ENCODE measurements at places on chromosomes 12 and 14.
A peak's percentile ranks its signal among the peaks of the same experiment; 100 is the strongest.

GRCh38 chr12:6376870-6377666 lies 1.7 kb upstream of the SCNN1A start:
- peak; percentile 47 for DNase-seq

DNA sequence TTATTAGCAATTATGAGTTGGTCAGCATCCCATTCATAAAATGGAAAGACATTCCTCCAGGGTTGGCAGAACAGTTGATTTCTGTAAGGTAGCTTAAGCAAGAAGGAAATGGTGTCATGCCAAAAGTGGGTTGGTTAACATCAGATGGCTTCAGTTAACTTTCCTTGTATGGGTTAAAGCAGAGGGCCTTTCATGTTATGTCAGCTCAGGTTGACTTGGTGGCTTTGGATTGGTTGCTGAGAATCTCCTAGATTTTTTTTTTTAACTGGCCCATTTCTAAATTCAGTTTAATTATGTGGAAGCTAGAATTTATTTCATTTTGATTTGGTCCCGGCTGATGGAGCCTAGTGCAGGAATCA lies 87.8 kb downstream of the BBS10 start:
- no peak for DNase-seq

DNA sequence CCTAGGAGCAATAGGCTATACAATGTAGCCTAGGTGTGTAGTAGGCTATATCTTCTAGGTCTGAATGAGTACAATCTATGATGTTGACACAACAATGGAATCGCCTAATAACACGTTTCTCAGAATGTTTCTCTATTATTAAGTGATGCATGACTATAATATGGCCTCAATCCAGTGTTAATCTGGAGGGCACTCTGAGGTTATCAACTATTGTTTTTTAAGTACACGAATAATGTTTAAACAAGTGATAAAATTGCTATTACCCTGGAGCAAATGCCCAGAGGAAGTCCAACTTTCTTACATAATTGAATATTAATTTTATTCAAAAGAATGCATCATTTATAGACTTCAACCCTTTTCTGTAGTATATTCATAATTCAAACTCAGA lies 16.4 kb upstream of the CNIH1 start:
- DNase-seq: no peak

DNA sequence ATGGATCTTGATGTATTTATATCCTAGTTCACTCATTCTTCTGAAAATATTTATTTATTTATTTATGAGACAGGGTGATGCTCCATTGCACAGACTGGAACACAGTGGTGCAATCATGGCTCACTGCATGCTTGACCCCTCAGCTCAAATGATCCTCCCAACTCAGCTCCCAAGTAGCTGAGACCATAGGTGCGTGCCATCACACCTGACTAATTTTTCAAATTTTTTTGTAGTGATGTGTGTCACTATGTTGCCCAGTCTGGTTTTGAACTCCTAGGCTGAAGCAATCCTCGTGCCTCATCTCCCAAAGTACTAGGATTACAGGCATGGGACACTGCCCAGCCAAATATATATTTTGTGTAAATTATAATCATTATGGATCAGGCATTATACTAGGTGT lies 595.6 kb upstream of the ATP2B1 start:
- DNase-seq: no peak

DNA sequence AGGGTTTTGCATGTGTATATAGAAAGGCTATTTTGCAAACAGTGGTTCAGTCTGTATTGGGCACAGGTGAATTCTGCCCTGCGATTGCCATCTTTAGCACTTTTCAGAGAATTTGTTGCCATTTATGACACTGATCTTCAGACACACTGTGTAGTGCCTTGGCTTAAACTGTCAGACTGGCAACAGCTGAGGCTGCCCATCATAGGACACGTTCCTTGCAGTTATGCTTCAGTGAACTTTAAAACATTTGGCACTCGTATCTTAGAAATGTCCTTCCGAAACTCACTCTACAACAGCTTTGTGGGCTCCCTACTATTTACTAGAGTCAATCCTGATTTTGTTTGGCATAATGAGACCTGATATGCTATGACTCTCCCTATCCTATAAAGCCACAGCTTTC lies 29.1 kb downstream of the AP5M1 start:
- DNase-seq: no peak

GRCh38 chr12:122382919-122383350 lies 39.5 kb downstream of the CLIP1 start:
- DNase-seq: no peak

DNA sequence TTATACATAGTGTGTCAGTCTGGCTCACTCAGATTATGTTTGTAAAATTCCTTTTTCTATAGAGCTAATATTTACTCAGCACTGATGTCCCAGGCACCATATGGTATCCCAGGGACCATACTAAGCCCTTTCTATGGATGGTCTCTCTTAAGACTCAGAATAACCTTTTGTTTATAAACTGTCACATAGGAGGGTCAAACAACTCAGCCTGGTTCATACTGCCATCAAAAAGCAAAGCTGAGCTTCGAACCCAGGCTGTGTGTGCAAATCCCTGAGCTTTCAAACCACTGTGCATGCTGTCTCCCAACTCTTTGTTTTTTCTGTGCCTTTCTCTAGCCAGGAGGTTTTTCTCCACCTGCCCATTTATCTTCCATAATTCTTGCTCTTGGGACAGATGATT lies 135.6 kb upstream of the ARHGAP5 start:
- no peak for DNase-seq

DNA sequence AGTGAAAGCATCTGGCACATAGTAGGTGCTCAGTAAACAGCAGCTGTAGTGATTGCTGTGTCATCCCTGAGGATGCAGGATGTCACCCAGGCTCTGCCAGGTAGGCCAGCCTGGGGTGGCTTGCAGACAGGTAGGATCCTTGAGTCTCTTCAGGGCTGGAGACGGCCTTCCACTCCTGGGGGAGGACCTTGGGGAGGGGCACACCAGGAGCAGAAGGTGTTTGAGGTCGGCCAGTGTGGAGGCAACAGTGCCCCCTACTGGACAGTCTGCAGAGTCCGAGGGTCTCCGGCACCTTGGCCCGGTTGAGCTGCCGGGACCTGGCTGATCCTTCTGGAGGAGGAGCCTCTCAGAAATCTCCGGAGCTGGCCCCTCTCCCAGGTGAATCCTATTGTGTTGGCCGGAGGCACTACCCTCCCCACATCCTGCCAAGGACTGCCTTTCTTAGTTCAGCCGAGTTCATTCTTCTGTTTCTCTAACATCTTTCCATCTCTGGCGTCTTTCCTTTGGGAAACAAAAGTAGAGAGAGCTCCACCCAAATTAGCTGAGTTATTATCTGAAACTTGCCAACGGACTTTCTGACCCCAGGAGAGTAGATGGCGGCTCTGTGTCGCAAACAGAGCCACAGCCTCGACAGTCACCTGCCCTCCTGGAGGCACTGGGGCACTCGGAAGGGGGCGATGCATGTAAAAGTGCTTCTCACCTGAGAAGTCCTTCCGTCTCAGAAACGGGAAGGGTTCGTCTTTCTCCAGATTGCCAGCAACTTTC lies 41.8 kb upstream of the CLMN start:
- DNase-seq: peak; percentile 52

DNA sequence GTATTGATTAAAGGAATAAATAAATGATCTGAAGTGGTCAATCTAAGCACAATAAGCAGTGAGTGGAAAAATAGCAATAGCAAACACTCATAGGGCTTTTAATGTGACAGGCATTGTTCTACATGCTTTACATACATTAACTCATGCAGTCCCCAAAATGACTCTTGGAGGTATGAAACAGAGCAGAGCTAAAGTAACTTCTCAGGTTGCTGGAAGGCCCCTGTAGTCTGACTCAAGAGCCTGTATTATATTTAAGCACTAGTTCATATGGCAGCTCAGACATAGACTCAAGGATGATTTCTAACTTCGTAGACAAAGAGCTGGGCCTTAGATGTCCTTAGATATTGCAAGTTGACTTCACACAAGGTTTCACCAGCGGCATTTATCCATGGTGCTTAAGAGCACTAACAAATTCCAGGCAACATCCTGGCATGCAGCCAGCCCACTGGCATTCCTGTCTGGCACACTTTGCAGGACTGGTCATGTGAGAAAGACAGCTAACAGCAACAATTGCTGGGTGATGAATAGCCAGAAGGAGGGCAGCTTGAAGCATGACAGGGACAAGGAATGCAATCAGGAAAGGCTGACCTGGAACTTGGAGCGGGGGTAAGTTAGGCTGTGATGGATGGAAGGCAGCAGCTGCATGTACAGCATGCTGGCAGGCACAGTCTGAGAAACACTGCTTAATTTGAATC lies 22.9 kb upstream of the KTN1 start:
- no peak for DNase-seq

DNA sequence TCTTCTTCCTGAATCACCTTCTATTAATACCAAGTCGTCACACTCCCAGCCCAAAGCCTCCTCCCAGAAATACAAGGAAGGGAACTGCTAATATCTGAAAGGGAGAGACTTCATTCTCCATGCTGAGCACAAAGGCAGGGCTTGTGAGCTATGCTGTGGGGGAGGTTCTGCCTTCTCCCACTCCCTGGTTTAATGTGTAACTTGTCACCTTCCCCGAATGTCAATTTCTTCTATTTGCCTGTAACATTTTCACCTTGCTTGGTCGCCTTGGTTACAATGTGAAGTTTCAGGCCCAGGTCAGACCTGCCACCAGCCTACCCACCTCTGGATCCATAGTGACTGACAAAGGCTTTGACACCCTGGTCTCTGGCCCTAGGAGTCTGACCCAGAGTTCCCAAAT lies 82.0 kb upstream of the ESRRB start:
- DNase-seq: no peak

- DNase-seq: no peak
Observed at GRCh38 chr12:107523775-107524535, 161.6 kb upstream of the PWP1 start.

- peak; percentile 68 for DNase-seq
Observed at GRCh38 chr14:105168979-105169507, 467 bp upstream of the JAG2 start.

GRCh38 chr12:14892726-14893505 lies 7.3 kb upstream of the MGP start:
- DNase-seq: no peak

- no peak for DNase-seq
Observed at GRCh38 chr12:124420996-124421674, 126.2 kb downstream of the RFLNA start.

- peak; percentile 78 for DNase-seq
Observed at GRCh38 chr12:67943141-67943892, 45.9 kb upstream of the IFNG-AS1 start.

GRCh38 chr14:95156161-95157047 lies 925 bp downstream of the DICER1 start:
- peak; percentile 54 for DNase-seq

DNA sequence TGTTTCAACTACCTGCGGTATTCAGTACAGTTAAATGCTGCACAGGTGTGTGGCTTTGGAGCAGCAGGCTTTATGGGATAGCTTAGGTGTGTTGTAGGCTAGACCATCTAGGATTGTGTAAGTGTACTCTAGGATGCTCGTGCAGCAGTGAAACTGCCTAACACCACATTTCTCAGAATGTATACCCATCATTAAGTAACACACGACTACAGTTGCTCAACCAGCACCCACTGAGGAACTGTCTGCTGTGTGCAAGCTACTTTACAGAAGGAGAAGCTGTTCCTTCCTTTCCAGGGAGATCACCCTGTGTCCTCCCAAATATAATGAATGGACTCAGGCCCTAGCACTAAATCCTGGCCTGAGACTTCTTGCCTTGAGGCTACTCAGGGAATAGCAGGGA lies 94.8 kb downstream of the SLC24A4 start:
- DNase-seq: no peak

DNA sequence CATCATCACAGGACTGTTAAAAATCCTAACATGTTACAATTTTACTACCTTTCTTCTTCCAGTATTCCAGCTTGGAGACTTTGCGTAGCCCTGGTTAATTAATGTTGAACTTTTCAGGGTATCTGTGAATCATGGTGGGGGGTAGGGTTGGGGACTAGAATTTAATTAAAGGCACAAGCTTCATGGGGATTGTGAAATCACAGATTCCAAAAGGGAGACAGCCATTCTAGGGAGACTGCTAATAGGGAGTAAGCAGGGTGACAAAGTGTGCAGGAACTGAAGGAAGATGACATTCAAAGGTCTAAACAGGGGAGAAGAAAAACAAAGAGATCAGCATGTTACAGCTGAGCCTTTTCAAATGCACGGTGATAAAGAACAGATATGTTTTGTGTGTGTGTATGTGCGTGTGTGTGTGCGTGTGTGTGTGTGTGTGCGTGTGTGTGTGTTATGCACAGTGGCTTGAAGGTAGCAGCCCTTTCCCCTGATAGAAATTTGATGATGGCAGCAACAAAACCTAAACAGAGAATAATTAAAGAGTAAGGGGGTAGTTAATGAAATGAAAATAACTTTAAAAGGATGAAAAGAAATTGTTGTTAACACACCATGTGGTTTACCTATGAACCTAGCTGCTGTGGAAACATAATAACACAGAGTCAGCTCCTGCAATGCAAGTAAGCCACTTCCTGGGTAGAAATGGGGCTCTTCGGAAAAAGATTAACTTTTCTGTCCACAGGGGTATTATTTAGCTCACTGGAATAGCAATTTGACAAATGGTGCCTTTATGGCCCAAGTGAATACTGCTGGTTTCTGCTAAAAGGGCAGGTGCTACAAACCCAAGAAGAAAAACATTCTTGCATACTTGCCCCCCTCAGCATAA lies 581.7 kb downstream of the DIO2 start:
- no peak for DNase-seq

GRCh38 chr14:23128969-23129758 lies 10.1 kb upstream of the CEBPE start:
- no peak for DNase-seq

DNA sequence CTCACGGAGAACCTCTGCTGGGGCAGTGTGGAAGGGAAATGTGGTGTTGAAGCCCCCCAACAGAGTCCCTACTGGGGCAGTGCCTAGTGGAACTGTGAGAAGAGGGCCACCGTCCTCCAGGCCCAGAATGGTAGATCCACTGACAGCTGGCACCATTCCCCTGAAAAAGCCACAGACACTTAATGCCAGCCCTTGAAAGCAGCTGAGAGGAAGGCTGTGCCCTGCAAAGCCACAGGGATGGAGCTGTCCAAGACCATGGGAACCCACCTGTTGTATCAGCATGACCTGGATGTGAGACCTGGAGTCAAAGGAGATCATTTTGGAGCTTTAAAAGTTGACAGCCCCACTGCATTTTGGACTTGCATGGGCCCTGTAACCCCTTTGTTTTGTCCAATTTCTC lies 363.5 kb upstream of the PRICKLE1 start:
- no peak for DNase-seq

DNA sequence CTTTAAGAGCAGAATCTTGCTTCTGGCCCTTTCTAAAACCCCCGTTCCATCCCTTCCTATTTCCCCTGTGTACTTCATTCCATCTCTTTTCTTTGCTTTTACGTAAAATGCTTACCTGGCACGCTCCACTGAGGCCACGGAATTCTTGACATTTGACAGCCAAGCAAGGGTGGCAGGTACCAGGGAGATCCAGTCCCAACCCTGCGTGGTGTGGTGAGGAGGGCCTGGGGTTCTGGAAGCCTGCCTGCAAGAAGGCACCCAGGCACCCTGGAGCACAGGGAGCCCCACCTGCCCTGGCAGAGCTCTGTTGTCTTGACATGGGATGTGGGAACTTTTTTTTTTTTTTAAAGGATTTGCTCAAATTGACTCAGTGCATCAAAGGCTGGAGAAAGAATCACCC lies 48.6 kb downstream of the ITPK1 start:
- DNase-seq: no peak

GRCh38 chr14:51209457-51209856 lies 30.6 kb upstream of the TMX1 start:
- no peak for DNase-seq

All from activated naive CD4-positive, alpha-beta T cell treated with anti-CD3 and anti-CD28 coated beads, Interleukin-2, amount 10 ng/mL, durations not matched to agents 7 days and 5 days (primary cell).